Cardiac muscle cell (in vitro differentiated cells and primary cell): ENCODE measurements at places on chromosomes 1 and 21. TPM values are rescaled to one million over a fixed set of nuclear protein-coding genes. Genes with fewer than 3 reads are reported as not detected.

NR0B2 gene
- polyA plus RNA-seq: 2.1 and 2.4 TPM in 2 replicates

TAF1A gene
- polyA plus RNA-seq: 3.9 and 5.5 TPM in 2 replicates

DNA sequence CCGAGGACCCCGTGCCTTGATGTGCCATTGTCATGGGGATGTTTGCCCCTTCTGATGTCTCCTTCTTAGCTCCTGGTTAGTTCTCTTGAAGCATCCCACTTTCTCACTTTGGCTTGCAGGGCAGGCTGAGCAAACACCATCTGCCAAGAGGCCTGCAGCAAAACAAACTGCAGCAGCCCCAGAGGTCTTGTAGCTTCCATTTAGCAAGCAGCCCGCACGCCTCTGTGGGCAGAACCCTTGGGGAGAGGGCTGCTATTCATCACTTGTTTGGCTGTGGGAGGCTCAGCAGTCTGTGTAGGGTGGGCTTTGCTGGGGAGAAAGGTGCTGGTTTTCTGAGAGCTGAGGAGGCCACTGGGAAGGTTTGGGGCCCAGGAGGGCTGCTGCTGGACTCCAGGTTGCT lies 56.7 kb downstream of the KCNC4 start:
- no peak for DNase-seq

- peak; percentile 98 for DNase-seq
Measured at GRCh38 chr1:67060811-67061218, 6.9 kb upstream of the SLC35D1 start.

- DNase-seq: no peak
Measured at GRCh38 chr21:36754241-36754898, 55.5 kb downstream of the SIM2 start.
